Smooth muscle cell of trachea (primary cell): ENCODE measurements at places on chromosomes 13 and 19. TPM values are rescaled to one million over a fixed set of nuclear protein-coding genes. Genes with fewer than 3 reads are reported as not detected.

The ELSPBP1 gene
- total RNA-seq: not detected in 2 replicates

The LGALS7B gene
- total RNA-seq: 0.73 TPM in 1 of 2 replicates, not detected in the other

The TLE2 gene
- 1.2 and 3.6 TPM in 2 replicates for total RNA-seq

The VSTM1 gene
- total RNA-seq: not detected in 2 replicates

The LIM2 gene
- total RNA-seq: not detected in 2 replicates

The HSPB6 gene
- 125 and 302 TPM in 2 replicates for total RNA-seq

The ZNF154 gene
- 4.9 and 5.3 TPM in 2 replicates for total RNA-seq

The GJB2 gene
- 0.29 and 0.33 TPM in 2 replicates for total RNA-seq

The CCDC70 gene
- not detected in 2 replicates for total RNA-seq

The DAPK3 gene
- 103 and 139 TPM in 2 replicates for total RNA-seq

The TRMT1 gene
- 29.5 and 64.8 TPM in 2 replicates for total RNA-seq

The NDUFA7 gene
- 8.4 and 19.8 TPM in 2 replicates for total RNA-seq

The RNF225 gene
- 0.66 TPM in 1 of 2 replicates, not detected in the other for total RNA-seq

The PRR36 gene
- total RNA-seq: under 0.01 TPM in 1 of 2 replicates, not detected in the other
